ENCODE measurements at places on chromosomes 7 and 10.

DNA sequence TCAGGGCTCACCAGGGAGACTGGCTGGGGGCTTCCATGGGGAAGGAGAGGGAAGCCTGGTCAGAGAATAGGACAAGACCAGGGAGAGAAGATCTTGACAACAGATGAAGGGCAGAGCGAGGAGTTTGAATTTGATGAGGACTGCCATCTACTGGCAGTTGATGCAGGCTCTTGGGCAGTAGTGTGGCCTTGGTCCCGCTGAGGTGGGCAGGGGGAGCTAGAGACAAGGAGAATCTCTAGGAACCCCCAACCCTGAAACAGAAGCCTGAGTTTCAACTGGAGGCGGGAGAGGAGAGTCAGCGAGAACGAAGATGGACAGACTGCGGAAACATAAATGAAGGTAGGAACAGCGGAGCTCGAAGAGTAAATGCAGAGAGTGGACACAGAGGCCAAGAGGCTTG, 81.0 kb downstream of the PPP1R3C start:
- no peak overlapping the region for H3K4me3 ChIP-seq
- no peaks in the 10 kb centered on the region for H3K36me3 ChIP-seq
- peak; percentile 57 for DNase-seq
- H3K4me1 ChIP-seq: no peaks in the 10 kb centered on the region

- no peaks in the 10 kb centered on the region for H3K4me1 ChIP-seq
- no peak overlapping the region for H3K27ac ChIP-seq
- no peaks in the 10 kb centered on the region for H3K27me3 ChIP-seq
- no peak for DNase-seq
Observed at GRCh38 chr7:135165862-135166261, 4.6 kb downstream of the CYREN start.

- H3K27ac ChIP-seq: no peak overlapping the region
- no peak overlapping the region for H3K4me3 ChIP-seq
- no peak for DNase-seq
- H3K4me1 ChIP-seq: peaks cover 6% of the 10 kb centered on the region
- H3K27me3 ChIP-seq: no peaks in the 10 kb centered on the region
- H3K36me3 ChIP-seq: no peaks in the 10 kb centered on the region
Observed at GRCh38 chr7:129969881-129970446, 17.2 kb upstream of the UBE2H start.

DNA sequence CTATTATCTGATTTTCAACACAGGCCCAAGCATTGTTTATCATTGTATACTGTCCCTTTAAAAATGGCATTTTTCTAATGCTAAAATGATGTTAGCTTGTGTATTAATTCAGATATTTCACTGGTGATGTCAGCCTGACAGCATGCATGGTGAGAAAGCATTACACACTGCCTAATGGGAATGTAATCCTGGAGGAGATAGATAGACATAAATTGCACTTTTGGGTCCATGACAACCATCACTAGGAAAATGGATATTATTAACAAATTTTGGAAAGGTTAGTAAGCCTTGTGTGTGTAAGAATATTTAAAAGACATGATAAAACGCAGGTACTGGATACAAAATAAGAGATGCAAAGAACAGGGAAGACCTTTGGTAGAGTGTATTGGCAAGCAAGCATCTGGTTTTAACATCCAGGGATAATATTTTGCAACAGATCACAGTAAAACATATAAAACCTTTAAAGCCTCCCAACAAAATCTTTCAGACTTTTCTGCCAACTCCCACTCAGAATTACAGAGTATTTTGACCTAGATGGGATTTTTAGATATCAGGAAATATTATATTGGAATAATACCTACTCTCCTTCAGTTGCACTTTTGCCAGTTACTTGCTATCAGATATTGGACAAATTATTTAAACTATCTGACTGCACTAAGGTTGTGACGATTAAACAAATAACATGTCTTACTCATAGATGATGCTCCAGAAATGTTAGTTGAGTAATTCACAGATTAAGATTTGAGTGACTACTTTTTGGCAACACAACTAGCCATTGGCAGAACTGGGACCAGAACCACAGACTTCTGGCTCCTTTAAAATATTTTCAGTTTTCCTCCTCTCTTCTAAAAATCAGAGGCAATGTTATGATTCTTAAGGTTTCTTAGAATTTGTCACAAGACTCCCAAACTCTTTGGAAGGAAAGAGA, 291.6 kb upstream of the SEMA3C start:
- H3K4me1 ChIP-seq: no peaks in the 10 kb centered on the region
- no peaks in the 10 kb centered on the region for H3K36me3 ChIP-seq
- no peaks in the 10 kb centered on the region for H3K27me3 ChIP-seq
- no peak for DNase-seq
- H3K27ac ChIP-seq: no peak overlapping the region

DNA sequence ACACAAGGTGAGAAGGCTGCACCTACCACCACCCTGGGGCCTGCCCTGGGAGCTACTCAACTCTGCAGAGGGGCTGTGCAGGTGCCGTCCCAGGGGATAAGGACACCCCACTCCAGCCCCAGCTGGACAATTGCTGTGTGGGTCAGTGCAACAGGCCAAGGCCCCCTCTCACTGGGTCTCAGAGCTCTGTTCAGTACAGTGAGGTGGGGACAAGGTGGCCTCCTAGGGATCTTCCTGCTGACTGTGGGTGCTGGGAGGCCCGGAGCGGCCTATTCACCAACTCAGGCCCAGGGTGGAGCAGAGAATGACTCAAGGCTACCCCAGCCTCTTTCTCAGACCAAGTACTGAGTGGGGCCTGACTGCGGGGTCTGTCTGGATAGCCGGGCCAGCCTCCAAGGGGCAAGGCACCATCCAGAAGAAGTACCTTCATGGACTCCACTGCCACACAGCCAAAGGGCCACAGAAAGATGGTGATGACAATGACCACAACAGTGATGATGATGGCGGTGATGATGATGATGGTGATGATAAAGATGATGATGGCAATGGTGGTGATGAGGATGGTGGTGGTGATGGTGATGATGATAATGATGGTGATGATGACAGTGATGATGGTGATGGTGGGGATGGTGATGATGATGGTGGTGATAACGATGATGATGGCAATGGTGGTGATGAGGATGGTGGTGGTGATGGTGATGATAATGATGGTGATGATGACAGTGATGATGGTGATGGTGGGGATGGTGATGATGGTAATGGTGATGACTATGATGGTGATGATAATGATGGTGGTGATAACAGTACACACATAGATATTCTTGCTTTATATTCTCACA, 59.8 kb upstream of the DNAAF5 start:
- H3K27me3 ChIP-seq: no peaks in the 10 kb centered on the region
- no peak overlapping the region for H3K27ac ChIP-seq
- no peak overlapping the region for H3K4me3 ChIP-seq
- no peak for DNase-seq
- no peaks in the 10 kb centered on the region for H3K36me3 ChIP-seq

DNA sequence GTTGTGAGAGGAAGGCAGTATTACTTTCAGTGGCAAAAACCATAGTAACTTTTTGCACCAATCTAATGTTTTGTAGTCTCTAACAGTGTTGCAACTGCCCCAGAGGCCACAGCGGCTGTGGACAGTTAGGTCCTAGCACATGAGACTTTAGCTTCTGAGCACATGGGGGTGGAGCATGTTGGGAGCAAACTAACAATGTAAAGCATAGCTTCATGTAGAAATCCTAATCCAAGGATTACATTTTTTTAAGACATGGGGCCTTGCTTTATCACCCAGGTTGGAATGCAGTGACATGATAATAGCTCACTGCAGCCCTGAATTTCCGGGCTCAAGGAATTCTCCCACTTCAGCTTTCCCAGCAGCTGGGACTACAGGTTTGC, 49.0 kb downstream of the LAMB1 start:
- H3K27me3 ChIP-seq: no peaks in the 10 kb centered on the region
- DNase-seq: no peak
- peaks cover 6% of the 10 kb centered on the region for H3K4me1 ChIP-seq
- H3K27ac ChIP-seq: no peak overlapping the region
- no peak overlapping the region for H3K4me3 ChIP-seq

DNA sequence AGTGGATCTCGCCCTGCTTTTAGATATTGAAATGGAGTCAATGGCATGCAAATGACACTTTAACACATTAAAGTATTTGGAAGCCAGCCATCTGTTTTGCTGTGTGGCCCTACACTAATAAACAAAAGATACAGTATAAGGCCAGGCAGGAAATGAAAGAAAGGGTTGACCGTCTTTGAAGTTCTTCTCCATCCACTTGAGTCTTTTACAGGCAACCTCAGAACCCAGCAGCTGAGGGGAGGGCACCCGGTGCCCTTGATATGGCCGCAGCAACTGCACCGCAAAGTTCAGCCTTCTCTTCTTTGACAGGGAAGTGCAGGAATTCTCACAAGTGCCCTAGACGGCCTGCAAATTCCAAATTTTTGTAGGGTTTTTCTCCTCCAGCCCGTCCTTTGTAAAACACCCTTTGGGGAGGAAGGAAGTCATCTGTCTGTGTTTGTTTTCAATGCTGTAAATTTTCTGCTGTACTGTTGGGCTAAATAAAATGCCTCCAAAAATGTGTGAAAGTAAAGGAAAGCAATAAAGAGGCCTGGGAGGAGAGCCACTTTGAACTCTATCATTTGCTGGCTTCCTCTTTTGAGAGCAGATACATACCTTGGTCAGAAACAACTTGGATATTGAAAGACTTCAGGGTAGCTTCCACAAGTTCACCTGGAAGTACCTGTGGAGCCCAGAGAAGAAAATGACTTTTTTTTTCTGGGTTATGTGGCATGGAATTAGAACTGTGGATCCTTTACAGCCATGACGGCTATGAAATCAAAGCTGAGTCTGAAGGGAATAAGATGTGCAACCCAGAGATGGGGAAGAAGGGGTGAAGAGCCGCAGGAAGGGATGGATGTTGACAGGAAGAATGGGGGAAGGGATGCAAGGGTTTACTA, 3.6 kb downstream of the HOXA1 start:
- H3K4me3 ChIP-seq: no peak overlapping the region
- no peaks in the 10 kb centered on the region for H3K36me3 ChIP-seq
- 0 out of 2 replicates have a peak, but pooled peaks cover 2% of the 10 kb centered on the region for H3K4me1 ChIP-seq
- no peak for DNase-seq
- no peak overlapping the region for H3K27ac ChIP-seq
- H3K27me3 ChIP-seq: peaks cover 82% of the 10 kb centered on the region

DNA sequence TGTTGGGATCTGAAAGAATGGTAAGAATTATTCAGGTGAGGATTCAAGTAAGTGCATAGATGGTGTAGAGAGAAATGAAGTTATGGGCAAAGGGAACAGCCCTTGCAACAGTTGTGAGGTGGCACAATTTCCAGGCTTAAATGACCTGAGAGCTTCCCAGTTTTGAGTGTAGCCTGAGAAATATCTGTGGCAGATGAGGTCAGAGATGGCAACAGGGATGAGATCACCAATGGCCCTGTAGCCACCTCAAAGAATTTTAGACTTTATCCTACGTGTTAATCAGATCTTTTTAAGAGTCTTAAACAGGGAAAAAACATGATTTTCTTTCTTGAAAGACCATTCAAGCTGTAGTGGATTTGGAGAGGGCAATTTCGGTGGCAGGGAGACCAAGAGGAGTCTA, 1.9 kb upstream of the NRF1 start:
- H3K27me3 ChIP-seq: no peaks in the 10 kb centered on the region
- no peak overlapping the region for H3K27ac ChIP-seq
- H3K4me1 ChIP-seq: 0 out of 2 replicates have a peak, but pooled peaks cover 1% of the 10 kb centered on the region
- H3K4me3 ChIP-seq: no peak overlapping the region

- peak overlapping the region; percentile 65 for H3K4me3 ChIP-seq
- DNase-seq: no peak
- H3K4me1 ChIP-seq: peaks cover 19% of the 10 kb centered on the region
Observed at GRCh38 chr7:26153241-26153822, 1.3 kb downstream of the NFE2L3 start.

GRCh38 chr7:127850195-127850594, 181.0 kb downstream of the LRRC4 start:
- H3K4me3 ChIP-seq: no peak overlapping the region
- no peaks in the 10 kb centered on the region for H3K27me3 ChIP-seq
- H3K36me3 ChIP-seq: no peaks in the 10 kb centered on the region
- no peaks in the 10 kb centered on the region for H3K4me1 ChIP-seq

GRCh38 chr7:13496976-13497375, 492.5 kb downstream of the ETV1 start:
- no peak overlapping the region for H3K4me3 ChIP-seq
- no peak for DNase-seq
- H3K4me1 ChIP-seq: no peaks in the 10 kb centered on the region
- no peaks in the 10 kb centered on the region for H3K27me3 ChIP-seq
- H3K36me3 ChIP-seq: no peaks in the 10 kb centered on the region

DNA sequence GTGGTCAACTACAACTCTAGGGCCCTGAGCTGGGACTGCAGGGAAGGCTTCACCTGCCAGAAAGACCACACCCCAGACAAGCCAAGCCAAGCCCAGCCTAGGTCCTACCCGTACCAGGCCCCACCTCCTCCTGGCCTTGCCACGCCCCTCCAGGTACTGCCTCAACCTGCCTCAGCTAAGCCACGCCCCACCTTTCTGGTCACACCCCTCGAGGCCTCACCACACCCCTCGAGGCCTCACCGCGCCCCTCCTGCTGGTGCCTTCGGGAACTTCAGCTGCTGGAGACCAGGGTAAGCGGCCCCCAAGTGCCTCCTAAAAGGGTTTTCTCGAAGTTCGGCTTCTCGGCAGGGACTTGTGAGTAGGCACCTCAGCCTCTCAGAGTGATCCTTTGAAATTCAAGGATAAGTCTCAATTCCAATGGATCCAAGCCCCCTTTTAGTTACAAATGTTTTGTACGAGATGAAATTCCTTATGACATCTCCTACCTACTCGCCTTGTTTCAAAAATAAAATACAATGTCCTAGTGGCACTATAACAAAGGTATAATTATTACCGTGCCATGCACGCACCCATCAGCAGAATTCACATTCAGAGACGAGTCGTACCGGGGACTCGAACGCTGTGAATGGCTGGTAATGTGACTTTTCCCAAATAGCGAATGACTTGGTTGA, 171.2 kb downstream of the ARHGAP21 start:
- no peak overlapping the region for H3K27ac ChIP-seq
- no peak overlapping the region for H3K4me3 ChIP-seq
- peaks cover 3% of the 10 kb centered on the region for H3K4me1 ChIP-seq
- peak; percentile 95 for DNase-seq
- no peaks in the 10 kb centered on the region for H3K27me3 ChIP-seq
- no peaks in the 10 kb centered on the region for H3K36me3 ChIP-seq

GRCh38 chr7:159119851-159120539, 24.7 kb downstream of the VIPR2 start:
- no peak for DNase-seq
- no peak overlapping the region for H3K27ac ChIP-seq
- H3K4me3 ChIP-seq: no peak overlapping the region

- H3K27ac ChIP-seq: no peak overlapping the region
- no peak for DNase-seq
- no peaks in the 10 kb centered on the region for H3K27me3 ChIP-seq
- no peaks in the 10 kb centered on the region for H3K36me3 ChIP-seq
- H3K4me1 ChIP-seq: no peaks in the 10 kb centered on the region
Observed at GRCh38 chr7:20395104-20395503, 64.4 kb downstream of the ITGB8 start.

- H3K27me3 ChIP-seq: no peaks in the 10 kb centered on the region
- DNase-seq: no peak
- H3K27ac ChIP-seq: no peak overlapping the region
- no peaks in the 10 kb centered on the region for H3K4me1 ChIP-seq
- no peak overlapping the region for H3K4me3 ChIP-seq
Observed at GRCh38 chr7:91019686-91020385, 244.4 kb upstream of the FZD1 start.

- no peaks in the 10 kb centered on the region for H3K4me1 ChIP-seq
- no peak overlapping the region for H3K27ac ChIP-seq
- no peak for DNase-seq
- no peaks in the 10 kb centered on the region for H3K27me3 ChIP-seq
- no peaks in the 10 kb centered on the region for H3K36me3 ChIP-seq
- no peak overlapping the region for H3K4me3 ChIP-seq
Observed at GRCh38 chr7:140683657-140684056, 10.9 kb downstream of the ADCK2 start.

Measured in iPS DF 6.9 (cell line).